Epithelial cell of esophagus (primary cell): ENCODE measurements at places on chromosomes 12 and 14.
A peak's percentile ranks its signal among the peaks of the same experiment; 100 is the strongest.

GRCh38 chr12:113345318-113345717 lies 10.4 kb upstream of the SLC8B1 start:
- no peak for DNase-seq

DNA sequence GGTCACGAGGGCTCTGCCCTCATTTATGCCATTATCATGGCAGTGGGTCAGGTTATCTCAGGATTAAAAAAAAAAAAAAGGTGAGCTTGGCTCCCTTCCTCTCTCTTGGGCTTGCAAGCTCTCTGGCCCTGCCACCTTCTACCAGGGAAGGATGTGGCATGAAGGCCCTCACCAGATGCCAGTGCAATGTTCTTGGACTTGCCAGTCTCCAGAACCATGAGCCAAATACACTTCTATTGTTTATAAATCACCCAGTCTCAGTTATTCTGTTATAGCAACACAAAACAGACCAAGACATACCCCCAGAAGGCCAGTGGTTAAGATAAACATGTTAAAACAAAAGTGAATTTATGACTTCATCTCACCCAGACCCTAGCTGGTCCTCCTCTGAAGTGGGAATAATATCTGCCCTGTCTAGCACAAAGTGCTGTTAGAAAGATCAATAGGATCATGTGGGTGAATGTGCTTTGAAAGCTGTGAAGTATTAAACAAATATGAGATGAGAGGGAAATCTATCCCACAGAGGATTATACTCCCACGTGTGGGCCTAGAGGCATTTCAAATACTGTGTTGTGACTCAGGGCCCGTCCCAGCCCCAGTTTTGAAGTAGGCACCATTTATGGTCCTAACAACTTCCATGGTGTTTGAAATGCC lies 88.6 kb downstream of the NINJ2 start:
- DNase-seq = peak; percentile 90

DNA sequence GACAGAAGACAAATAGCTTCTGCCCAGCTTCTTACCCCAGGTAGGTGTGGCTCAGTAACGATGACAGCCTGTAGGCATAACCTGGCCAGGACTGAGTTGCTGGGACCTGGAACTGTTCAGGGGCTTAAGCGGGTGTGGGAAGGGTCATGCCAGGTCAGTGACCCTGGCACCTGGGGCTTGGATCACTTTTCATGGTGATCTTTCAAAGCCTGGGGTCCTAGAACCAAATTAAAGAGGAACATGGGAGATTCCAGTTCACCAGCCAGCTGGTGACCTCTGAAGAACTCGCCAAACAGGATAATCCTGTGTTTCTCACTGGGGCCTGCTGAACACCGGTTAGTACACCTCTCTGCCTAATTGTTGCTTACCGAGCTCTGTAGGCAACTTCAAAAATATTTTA lies 102.6 kb upstream of the LMNTD1 start:
- peak; percentile 81 for DNase-seq

- DNase-seq = no peak
Measured at GRCh38 chr12:19263672-19264071, 134.1 kb downstream of the PLEKHA5 start.
